NCI-H2171 (cell line): ENCODE measurements at places on chromosomes 6 and 20.

DNA sequence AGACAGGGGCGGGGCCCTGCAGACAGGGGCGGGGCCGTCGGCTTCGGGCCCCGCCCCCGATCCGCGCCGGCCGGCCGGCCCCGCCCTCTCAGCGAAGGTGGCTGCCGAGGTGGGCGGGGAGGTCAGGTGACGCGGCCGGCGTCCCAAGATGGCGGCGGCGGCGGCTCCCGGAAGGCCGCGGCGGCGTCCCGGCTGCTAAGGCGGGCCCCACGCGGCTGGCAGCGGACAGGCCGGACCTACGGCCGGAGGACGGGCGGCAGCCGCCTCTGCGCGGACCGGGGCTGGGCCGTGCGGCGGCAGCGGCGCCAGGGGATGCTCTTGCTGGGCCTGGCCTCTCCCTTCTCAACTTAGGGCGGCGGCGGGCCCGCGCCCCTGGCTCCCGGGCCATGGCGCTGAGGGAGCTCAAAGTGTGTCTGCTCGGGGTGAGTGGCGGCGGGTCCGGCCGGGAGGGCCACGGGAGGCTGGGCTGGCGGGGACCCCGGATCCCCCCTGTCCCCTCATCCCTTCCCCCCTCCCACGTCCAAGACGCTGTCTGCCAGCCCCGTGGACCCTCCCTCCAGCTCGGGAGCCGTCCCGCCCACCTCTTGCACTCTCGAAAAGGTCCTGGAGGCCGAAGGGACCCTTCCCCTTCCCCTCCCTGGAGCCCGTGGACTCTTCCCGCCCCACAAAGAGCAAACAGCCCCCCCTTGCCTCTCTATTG is at the start of gene RAB22A:
RAB22A (plus strand) TSS at position 125 of the 700 bp plus-strand sequence; CDS start at position 387, 262 bp downstream.
- DNase-seq, result peak; percentile 86

DNA sequence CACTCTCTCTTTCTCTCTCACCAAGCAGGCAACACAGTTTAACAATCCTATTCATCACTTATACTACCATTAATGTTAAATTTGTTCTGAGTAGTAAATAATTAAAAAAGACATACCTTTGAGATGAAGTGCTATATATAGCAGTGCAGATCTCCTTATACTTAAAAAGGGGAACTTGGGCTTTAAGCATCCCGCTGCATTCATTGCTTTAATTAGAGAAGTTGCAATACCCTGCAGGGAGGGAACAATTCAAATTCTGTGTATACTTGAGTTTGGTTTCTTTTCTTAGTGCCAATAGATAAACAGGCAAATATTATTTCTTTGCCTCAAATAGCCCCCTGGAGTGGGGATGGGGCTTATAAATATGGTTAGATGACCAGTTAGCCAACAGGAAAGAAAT is 10.8 kb upstream of the ZBTB24 start:
- DNase-seq, result no peak

- no peak for DNase-seq
These were observed 171.1 kb upstream of the JARID2 start for GRCh38 chr6:15074806-15075205.

GRCh38 chr6:9521152-9521530 is 893.7 kb downstream of the TFAP2A start:
- DNase-seq, result no peak

DNA sequence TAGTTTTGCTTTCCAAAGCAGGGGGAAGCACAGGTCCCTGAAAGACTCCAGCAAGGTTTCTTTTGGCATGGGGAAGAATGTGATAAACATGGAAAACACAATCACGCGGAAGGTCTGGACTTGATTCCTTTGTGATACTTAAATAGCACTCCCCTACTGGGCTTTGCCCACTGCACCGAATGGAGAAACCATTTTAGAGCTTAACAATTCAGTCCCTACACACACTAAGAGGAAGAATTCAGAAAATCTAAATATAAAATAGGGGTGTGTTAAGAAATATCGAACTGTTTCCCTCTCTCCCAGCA is 71.4 kb upstream of the NHSL1 start:
- DNase-seq, result no peak

DNA sequence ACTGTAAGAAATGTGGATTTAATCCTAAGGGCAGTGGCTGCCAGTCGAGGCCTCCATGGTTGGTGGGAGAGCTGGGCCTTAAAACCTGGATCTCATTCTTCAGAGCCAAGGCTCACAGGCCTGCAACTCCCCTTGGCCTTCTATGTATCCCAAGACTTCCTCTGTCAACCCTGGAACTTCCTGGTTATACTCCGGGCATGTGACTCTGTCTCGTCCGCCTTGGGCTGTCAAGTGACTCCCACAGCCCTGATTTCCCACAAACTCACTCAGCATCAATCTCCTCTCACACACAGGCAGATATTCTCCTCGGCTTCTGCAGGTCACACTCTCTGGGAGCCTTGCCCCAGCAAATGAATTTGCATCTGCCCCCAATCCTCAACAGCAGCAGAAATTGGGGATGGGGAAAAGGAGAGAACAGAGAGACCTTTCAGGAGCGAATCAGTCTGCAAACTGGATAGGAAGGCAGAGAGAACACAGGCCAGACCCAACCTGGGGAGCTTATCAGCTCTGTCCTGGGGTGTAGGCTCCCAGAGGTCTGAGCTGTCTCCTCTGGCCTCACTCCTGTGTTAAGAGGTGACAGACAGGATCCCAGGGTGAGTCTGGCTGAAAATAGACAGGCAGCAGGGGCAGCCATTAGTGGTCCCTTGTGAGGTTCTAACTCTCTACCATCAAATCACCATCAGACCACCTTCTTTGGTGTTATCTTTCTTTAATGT is 30.4 kb upstream of the PREX1 start:
- no peak for DNase-seq

GRCh38 chr6:9896806-9897205 is 518.1 kb downstream of the TFAP2A start:
- no peak for DNase-seq

DNA sequence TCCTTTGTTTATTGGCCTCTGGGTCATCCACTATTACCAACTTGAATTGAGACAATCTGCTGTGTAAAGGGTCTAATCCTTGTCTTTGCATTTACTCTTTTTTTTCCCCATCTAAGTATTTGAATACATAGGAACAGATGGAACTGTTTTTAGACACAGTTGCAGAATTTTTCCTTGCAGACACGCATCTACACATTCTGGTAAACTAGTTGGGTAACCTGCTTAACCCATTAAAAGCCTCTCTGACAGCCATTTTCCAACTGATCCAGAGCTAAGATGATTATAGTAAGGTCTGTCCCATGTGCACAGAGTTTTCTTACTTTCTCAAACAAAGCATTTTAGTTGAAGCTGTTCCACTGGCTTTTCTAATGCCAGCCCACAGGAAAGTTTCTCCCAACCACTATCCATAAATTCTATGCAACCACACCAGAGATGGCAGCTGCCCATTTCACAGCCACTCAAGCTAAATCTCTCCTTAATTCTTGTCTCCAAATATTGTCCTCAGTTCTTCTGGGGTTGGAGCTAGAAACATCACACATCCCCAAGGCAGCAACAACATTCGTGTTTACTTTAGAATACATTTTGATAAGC is 492.1 kb downstream of the MAFB start:
- no peak for DNase-seq

DNA sequence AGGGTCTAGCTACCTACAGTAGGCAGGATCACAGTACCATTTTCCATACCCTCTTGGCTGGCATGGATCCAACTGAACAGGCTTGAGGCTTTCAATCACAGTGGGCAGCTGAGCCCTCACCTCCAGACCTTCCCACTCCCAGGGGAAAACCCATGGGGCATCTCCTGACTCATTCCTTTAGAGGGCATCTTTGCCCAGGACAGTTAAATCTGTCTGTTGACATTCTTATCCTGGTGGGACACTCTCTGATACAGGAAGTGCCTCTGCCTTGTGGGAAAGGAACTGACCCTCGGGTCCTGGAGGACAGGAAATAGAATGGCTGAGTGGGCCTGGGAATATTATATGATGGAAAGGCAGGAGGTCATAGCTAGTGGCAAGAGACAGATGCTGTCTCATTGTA is 10.2 kb upstream of the EPB41L1 start:
- DNase-seq, result no peak

- no peak for DNase-seq
These were observed 5.5 kb downstream of the BMP7 start for GRCh38 chr20:57260934-57261333.

DNA sequence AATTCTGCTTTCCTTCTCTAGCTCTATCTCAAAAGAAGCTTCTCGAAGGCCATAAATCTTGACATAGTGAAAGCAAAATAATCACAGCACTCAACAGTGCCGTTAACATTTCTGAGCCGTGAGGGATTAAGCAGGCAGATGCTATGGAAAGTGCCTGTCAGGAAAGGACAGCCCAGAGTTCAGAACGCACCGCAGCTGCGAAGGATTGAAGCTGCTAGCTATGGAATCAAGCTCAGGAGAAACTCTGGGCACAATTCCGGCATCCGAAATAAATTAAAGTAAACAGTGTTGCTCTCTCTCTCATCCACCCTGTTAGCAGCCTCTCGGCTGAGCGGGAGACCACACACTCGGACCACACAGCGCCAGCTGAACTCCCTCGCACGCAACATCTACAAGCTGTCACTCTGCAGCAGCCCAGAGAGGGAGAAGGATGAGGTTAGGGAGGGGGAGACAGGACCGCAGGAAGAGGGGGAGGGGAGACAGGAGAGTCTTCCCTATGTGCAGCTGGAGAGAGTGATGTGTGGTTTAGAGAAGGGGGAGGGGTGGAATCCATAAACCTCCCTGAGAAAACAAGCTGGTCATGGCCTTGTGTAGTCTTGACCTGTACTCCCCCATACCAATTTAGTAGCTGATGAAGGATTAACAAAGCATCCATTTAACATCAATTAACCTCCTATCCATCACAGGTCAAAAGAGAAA is 9.0 kb downstream of the EXOC2 start:
- DNase-seq, result peak; percentile 70

DNA sequence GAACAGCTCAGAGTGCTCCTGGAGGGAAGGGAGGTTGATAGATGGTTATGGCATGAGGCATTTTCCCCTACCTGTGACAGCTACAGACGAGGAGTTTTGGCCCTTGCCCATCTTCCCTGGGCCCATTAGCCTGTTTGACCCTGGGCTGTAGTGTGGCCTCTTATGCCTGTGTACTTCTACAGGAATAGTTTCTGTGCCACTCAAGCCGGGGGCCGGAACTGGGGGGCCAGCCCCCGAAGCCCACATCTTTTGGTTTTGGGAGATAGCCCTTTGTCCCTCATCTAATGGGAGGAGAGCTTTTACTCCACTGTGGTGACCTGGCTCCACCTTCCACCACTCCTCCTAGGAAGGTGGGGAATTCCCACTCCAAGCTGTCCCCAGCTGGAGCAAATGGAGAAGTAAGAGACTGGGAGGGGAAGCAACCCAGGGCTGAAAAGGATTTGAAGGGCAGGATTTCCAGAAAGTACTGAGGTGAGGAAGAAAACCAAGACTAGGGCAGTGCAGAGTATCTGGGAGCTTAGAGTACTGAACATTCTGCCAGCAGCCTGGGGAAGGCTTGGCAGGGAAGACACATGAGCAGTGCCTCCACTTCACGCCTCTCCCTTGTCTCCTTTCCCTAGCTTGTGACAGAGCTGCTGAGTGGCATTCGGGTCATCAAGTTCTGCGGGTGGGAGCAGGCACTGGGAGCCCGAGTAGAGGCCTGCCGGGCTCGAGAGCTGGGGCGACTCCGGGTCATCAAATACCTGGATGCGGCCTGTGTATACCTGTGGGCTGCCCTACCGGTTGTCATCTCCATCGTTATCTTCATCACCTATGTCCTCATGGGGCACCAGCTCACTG is 6.9 kb downstream of the ABCC10 start:
- no peak for DNase-seq

DNA sequence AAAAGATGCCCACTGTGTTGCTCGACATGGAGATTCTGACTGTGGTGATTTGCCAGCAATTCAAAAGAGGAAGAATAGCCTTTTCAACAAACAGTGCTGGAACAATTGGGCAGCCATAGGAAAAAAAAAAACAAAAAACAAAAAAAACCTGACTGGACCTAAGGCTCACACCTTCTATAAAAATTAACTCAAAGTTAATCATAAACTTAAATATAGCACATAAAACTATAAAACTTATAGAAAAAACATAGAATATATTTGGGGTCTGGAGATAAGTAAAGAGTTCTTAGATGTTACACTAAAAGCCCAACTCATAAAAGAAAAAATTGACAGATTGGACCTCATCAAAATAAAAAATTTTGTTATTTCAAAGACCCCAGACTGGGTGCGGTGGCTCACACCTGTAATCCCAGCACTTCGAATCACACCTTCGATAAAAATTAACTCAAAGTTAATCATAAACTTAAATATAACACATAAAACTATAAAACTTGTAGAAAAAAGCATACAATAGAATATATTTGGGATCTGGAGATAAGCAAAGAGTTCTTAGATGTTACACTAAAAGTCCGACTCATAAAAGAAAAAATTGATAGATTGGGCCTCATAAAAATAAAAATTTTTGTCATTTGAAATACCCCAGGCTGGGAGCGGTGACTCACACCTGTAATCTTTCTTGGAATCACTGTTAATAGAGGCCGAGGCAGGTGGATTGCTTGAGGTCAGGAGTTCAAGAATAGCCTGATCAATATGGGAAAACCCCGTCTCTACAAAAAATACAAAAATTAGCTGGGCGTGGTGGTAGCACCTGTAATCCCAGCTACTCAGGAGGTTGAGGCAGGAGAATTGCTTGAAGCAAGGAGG is 115.6 kb upstream of the FAM83B start:
- DNase-seq, result no peak

DNA sequence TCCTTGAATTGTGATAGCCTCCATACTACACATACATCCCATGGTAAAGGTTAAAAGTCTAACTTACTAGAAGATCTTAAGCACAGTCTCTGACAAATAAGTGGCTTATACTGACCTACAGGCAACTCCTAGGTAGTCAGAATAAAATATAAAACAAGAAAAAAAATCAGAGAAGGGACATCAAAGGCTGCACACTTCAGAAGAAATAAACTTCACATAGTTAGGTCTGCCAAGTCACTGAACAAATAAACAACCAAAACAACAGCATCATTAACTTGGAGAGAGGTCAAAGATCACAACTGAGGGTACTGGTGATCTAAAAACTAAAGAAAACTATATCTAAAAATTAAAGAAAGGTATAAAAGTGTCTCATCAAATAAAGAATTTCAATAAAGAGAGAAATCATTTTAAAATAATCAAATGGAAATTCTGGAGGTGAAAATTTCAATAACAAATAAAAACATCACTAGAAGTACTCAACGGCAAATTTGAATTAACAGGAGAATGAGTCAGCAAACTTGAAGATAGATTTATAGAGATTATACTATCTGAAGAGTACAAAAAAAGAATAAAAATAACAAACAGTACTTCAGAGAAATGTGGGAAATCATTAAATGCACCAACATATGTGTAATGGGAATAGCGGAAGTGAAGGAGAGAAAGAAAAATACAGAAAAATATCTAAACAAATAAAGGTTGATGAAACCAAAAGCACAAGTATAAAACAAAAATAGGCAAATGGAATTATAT is 88.0 kb upstream of the UST start:
- no peak for DNase-seq
